ENCODE measurements at places on chromosomes 3 and 15.

DNA sequence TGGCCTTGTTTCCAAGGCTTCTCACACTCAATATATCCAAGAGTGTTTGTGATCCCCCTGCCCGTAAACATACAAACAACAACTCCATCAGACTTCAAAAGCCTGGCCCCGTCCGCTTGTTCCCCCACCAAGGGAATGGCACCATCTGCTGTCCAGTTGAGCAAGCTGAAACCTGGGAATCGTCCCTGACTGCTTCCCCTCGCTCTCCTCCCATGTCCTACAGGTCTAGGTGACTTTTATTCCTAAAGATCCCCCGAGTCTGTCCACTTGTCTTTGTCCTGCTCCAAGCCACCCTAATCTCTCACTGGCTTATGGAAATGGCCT lies 27.9 kb upstream of the FAM174B start:
- DNase-seq, result no peak

GRCh38 chr15:37246065-37246464 lies 145.7 kb upstream of the MEIS2 start:
- DNase-seq, result no peak

- no peak for DNase-seq
These were observed 891.3 kb downstream of the SQOR start for GRCh38 chr15:46525984-46526725.

DNA sequence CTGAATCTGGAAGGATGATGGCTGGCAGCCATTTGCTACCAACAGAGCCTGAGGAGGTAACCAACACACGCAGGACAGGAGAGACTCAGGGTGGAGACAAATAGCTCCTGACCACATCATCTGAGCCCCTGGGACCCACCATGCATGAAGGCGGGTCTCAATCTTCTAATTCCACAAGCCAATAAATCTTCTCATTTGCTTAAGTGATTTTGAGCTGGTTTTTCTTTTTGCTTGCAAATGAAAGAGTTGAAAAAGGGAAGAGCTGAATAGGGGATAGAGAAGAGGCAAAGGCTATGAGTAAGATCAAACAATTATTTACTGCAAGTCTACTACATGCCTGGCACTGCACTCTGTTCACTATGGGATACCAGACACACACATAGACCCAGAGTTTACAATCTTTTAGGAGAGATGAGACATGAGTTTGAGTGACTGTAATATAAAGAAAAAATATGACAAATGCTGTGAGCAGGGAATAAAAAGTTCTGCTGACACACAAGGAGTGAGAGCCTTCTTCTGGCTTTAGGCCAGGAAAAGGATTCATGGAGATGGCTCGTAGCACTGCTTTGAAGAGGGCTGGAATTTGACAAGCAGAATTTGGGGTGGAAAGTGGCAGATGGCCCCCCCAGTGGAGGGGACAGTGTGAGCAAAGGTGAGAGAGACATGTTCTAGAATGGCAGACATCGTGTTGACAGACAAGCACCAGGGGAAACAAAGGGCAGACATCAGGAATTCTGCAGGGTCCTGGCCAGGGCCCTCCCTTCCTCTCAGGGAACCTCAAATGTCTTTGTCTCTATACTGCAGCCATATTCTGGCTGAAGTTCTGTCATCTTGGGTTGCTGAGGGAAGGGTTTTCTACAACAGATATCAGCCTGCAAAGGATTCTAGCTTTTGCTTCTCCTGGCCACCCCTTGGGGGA lies 69.8 kb upstream of the WNT5A start:
- DNase-seq, result no peak

- no peak for DNase-seq
These were observed 48.4 kb downstream of the ARHGEF3 start for GRCh38 chr3:56753206-56753820.

DNA sequence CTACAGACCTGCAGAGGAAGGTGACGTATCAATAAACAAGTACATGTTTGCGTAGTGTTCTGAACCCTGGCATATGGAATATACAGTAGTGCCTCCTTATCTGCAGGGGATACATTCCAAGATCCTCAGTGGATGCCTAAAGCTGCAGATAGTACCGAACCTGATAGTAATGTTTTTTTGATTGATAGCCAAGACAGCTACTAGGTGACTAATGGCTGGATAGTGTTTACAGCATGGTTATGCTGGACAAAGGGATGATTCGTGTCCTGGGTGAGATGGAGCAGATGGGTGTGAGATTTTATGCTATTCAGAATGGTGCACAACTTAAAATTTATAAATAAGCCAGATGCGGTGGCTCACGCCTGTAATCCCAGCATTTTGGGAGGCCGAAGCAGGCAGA lies 55.8 kb upstream of the IGF2BP2 start:
- no peak for DNase-seq

GRCh38 chr3:143856252-143856970 lies 8.1 kb upstream of the SLC9A9 start:
- no peak for DNase-seq

DNA sequence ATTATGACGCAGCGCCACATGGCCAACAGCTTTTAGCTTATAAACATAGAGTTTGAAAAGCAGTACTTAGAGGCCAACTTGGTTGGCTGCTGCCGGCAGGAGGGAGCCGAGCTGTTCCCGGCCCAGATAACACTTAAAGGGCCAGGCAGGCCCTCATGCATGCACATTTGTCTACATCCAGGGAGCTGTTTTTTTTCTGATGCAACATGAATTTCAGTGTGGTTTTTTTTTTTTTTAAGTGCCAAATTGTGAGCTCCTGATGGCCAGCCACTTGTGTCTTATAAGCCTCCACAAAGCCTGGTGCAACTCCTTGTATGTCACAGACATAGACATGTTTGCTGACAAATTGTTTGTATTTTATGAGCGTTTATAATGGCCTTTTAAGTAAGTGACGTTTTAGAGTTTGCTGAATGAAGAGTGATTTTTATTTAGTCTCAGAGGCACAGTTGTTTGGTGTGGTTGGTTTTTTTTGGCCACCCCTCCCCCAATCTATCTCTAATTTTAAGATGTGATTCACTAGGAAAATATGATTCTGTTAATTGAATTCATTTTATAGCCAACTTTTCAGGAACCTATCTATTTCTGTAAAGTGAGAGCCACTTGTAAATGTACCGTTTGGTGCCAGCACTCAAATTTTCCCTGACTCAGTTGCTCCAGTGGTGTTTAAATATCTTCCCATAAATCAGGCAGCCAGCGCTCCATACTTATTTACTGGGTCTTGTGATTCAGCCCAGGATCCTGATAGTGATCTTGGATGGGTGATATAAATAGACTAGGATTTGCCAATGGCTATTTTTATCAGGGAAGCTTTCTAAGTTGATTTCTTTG lies 134.3 kb downstream of the VGLL4 start:
- no peak for DNase-seq

DNA sequence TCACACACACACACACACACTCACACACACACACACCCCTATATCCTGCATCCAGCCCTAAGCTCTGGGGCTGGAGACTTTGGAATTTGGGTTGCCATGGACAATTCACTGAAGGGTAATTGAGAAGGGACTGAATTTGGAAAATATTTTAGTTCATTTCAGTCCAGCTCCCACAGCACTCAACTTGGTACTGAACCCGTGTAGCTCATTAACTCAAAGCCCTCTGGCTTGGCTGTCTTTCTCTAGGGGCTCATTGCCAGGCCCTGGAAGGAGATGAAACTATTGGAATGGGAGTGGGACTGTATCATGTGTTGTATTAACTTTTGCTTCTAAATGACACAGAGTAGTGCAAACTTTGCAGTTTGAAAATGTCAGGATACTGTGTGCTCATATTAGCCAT lies 157.3 kb downstream of the EPHB1 start:
- no peak for DNase-seq

DNA sequence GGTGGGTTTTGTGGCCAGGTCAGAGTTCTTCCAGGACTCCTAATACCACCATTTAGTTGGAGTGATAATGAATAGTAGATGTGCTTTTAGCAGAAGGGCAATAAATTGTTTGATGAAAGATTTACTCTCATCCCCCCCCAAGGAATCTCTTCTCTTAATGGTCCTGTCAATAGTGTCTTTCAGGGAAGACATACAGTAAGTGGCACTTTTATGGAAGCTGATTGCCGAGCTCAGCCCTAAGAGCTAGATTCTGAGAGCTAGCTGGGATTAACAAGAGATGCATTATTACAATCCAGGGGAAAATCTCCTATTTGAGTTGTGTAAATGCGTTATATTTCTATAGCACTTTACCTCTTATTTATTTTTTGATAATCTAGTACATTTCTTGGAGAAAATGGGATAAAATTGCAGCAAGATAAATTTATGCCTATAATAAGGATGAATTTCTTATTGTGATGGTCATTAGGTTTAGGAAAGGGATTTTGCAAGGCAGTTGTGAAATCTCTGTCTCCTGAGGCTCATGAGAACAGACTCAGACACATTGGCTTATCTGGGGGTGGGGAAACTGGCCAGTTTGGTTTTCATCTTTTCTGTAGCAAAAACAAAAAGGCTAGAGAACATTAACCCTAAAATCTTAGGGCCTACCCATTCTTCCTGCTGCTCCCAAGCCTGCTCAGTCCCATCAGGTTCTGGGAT lies 41.6 kb upstream of the CLSTN2 start:
- DNase-seq, result no peak

DNA sequence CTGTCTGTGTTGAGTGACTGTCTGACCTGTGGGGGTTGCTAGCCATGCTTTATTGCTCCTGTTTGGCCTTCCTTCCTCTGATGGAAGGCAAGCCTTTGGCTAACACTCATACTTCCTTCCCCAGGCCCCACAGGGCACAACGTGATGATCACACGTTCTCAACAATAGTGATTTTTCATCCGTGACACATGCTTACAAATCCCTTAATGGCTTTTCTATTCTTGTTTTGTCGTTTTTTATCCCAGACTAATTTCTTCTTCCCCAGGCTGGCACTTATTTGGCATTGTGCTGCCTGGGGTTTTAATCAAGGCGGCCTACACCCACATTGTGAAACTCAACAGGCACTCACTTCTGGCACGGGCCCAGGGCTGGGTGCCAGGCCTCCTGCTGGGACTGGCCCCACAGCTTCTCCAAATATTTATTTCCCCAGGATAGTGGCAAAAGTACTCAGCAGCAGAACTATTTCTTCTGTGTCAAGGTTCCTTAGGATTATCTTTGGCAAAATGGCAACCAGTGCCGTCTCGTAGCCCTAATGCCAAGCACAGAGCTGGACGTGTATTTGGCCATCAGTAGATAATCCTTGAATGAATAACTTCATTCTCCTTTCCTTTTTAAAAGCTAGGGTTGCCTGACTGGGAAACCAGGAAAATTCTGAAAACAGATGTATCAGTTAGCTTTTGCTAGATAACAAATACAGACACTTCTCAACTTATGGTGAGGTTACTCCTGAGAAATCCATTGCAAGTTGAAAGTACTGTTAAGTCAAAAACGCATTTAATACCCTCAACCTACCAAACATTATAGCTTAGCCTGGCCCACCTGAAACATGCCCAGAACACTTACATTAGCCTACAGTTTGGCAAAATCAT lies 30.6 kb downstream of the CMTM7 start:
- no peak for DNase-seq
